Sigmoid colon (tissue), 7 donors: ENCODE measurements at places on chromosomes 3 and 15. TPM values are rescaled to one million over a fixed set of nuclear protein-coding genes. Genes with fewer than 3 reads are reported as not detected.

DNA sequence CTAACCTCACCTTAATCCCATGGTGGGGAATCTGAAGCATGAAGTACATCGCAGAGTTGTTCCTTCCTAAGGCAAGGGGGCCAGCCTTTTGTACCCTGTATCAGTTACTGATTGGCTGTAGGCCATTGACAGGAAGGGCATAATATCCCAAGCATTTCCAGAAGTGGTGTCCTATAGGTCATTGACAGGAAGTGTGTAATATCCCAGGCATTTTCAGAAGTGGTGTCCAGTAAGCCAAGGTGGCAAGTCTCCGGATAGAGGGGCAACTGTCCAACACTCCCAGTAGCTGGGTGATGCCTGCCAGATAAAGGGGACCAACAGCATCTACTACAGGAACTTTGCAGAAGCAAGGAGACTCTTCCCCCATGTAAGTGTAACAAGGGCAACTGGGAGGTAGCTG is 52.1 kb upstream of the MYRIP start:
- DNase-seq, result no peak
- no peak overlapping the region for H3K27ac ChIP-seq
- no peaks in the 10 kb centered on the region for H3K36me3 ChIP-seq
- H3K4me1 ChIP-seq, result no peaks in the 10 kb centered on the region
- no peaks in the 10 kb centered on the region for H3K27me3 ChIP-seq

DNA sequence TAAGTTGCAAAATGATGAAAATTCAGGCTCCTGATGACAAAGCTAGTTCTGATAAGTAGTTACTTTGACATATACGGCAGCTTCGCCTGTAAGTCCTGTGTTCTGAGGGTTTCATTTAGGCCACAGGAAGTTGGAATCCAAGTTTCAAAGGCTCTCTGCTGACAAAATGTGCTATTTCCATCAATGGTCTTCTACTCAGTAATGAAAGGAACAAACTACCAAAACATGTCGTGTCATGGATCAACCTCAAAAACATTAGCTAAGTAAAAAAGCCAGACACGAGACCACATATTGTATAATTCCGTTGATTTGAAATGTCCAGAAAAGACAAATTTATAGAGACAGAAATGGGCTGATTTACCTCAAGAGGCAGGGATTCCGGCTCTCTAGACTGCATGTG is 22.5 kb downstream of the NGRN start:
- no peaks in the 10 kb centered on the region for H3K27me3 ChIP-seq
- no peak overlapping the region for H3K27ac ChIP-seq
- no peak overlapping the region for H3K4me3 ChIP-seq
- H3K4me1 ChIP-seq, result peaks cover 6% of the 10 kb centered on the region

DNA sequence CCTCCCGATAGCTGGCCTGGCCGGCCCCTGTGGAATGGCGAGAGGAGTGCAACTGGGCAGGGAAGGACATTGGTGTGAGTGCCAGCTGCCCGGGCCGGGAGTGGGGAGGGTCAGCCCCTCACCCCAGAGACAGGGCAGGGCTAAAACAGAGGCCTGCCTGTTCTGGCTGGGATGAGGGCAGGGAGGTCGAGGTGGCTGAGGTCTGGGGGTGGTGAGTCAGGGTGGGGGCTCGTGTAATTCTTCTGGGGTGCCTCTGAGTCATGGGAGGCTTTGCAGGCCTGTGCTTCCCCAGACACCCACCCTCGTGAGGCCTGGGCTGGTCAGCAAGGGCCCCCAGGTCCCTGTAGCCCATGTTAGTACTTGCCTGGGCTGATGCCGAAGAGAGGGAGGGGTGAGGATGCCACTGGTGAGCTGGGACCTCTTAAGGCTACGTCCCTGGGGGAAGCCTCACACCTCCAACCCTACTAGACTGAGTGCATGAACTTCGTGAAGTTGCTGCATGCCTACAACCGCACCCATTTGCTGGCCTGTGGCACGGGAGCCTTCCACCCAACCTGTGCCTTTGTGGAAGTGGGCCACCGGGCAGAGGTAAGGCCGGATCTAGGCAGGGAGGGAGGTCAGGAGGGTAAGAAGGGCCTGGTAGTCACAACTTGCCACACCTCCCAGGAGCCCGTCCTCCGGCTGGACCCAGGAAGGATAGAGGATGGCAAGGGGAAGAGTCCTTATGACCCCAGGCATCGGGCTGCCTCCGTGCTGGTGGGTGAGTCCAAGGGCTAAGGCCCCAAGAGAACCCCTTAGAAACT is 1.7 kb downstream of the SEMA3B start:
- peak overlapping the region; percentile 34 for H3K4me3 ChIP-seq
- DNase-seq, result no peak
- H3K27ac ChIP-seq, result peak overlapping the region; percentile 99

GRCh38 chr15:93213281-93213680 is 124.3 kb upstream of the RGMA start:
- no peaks in the 10 kb centered on the region for H3K27me3 ChIP-seq
- DNase-seq, result no peak
- H3K27ac ChIP-seq, result no peak overlapping the region

DNA sequence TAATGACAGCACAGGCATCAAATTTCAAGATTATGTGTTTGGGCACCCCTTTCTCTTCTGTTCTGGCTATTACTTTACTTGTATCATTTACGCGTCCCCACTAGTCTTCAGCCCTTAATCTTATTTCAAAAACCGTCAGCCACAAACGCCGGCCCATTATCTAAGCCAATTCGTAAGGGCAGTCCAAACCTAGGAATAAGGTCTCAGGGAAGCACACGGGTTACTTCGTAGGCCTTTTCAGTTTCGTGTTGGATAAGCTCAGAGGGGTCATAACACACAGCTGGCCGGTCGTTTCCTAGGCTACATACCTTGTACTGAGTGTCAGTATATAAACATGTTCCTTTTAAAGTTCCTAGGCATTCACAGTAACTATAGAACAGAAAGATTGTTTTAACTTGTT is 5.1 kb upstream of the DNAAF4 start:
- H3K36me3 ChIP-seq, result no peaks in the 10 kb centered on the region
- no peaks in the 10 kb centered on the region for H3K4me1 ChIP-seq
- H3K27me3 ChIP-seq, result no peaks in the 10 kb centered on the region
- no peak overlapping the region for H3K4me3 ChIP-seq
- no peak for DNase-seq

CPLX3 gene
- total RNA-seq, result not detected

LRTM1 gene
- total RNA-seq, result not detected
